ENCODE measurements at places on chromosomes 12 and 14. TPM values are rescaled to one million over a fixed set of nuclear protein-coding genes. Genes with fewer than 3 reads are reported as not detected.

The TMEM63C gene
- 4.0 TPM for polyA plus RNA-seq

DNA sequence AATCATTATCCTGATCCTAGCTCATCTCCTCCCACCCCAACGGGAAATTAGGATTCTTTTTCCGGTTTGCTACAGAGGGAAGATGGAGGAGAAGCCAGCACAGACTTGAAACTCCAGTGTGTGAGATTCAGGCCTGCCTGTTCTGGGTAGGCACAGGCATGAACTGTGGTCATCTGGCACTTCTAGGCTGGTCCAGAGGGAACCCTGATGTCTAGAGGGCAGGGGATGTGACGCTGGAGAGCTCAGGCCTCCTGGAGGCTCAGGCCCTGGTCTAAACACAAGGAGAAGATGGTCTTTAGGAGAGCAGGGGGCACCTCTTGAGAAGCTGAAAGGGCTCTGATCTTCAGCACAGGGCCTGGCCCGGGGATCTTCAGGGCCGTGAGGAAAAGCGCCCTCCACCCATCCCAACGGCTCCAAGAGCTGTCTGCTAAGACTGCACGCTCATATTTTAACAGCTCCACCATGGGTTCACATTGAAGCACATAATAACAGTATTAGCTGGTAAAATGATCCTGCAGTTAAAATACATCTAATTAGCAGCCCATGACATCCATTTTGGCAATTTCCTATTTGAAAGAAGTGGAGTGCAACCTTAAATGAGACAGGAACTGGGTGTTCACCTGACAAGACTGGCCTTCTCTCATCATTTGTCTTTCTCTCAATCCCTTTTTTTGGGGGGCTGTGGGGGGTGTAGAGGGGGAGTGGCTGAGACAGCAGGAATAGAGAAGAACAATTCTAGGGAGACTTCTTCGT is 35.4 kb downstream of the BCL11B start:
- DNase-seq = no peak

DNA sequence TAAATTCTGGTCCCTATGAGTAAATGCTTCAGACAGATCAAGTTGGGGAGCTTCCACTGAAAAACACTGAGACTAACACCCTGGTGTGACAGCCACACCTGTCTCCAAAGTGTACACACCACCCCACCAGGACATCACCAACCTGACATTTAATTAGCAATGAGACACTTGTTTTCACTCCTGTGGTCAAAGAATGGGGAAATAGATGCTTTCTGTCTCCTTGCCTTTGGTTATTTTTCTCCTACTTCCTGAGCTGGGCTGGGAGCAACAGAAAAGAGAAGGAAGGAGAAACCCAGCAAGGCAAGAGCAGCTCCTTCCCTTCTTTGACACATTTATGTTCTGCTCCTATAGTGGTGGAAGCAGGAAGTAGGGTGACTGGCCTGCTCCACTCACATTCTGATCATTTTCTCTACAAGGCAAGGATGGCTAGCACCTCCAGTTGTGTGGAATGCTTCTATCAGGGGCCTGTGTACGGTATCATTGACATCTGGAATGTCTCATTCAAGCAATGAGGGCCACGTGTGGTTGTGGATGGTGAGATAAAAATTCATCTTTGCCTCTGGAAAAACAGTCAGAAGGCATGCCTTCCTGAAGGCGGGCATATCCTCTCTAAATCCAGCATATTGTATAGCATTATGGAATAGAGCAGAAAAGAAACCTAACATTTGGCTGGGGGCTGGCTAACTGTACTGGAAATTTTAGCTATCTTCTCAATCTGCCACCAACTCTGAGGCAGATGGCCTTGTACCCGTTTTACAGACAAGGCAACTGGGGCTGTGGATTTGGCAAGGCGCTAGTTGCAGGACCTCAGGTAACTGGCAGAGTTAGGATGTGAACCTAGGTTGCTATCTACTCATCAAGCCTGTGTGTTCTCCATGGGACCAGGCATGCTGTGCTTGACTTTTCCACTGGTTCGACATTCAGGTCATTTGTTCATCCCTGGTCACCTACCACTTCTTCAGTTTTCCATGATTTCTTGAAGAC is 24.8 kb upstream of the LGALS3 start:
- DNase-seq = no peak

The ART4 gene
- 1.3 TPM for polyA plus RNA-seq

The OTX2 gene
- polyA plus RNA-seq = not detected
